Stimulated activated CD4-positive, alpha-beta T cell treated with anti-CD3 and anti-CD28 coated beads, Interleukin-1b, Interleukin-23, amount 100 ng/mL, for 24 hours (primary cell): ENCODE measurements at places on chromosomes 3 and 15.

GRCh38 chr15:94584833-94585244 is 353.5 kb downstream of the MCTP2 start:
- peak; percentile 18 for DNase-seq

DNA sequence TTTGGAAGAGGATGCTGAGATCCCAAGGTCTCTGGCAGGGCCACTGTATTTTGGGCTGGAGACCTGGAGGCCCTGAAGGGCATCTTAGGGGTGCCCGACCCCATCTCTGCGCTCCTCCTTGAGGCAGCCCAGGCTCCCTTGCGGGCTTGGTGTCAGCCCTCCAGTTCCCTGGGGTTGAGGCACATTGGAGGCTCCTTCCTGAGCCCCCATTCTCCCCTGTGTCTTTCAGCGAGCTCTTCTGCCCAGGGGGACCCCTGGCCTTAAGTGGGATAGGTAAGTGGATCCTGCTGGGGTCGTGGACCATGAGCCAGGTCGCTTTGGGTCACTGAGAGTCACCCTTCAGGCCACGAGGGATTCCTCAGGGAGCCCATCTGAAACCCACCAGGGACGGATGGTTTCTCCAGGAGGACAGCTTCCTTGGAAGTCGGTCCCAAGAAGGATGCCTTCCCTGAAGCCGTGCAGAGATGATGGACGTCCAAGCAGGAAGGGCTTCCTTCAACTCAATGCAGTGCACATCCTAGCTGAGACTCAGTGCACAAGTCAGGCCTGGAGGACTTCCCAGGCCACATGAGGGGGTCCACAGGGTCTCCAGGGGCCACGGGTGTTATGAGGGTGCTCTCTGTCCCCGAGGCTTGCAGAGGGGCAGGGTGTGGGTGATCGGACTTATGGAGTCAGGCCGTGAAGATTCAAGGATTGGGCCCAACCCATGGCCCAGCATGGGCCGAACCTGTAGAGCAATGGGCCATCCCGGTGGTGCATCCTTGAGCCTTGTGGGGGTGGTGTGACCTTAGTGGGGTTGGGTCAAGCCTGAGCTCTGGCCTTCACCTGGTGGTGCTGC is 224.3 kb downstream of the SNRPN start:
- no peak for DNase-seq

- DNase-seq = no peak
Observed at GRCh38 chr3:23806534-23807423, 1.0 kb downstream of the UBE2E1 start.

DNA sequence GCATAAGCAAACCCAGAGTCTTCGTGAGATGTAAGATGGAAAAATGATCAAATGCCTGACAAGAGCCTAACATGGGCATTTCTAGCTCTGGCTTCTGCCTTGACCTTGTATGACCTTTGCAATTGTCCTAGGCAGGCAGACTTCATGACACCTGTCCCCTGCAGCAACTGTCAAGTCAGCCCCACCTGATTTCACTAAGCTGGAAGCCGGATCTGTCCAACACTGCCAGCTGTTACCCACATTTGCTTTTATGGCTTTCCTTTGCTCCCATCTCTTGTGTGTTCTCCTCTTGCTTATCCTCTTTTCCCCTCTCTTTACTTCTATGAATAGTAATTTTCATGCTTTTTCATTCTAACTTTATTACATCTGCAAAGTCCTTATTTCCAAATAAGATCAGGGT is 48.5 kb upstream of the TNIK start:
- DNase-seq = no peak

GRCh38 chr3:127574880-127575878 is 15.4 kb downstream of the TPRA1 start:
- peak; percentile 76 for DNase-seq

DNA sequence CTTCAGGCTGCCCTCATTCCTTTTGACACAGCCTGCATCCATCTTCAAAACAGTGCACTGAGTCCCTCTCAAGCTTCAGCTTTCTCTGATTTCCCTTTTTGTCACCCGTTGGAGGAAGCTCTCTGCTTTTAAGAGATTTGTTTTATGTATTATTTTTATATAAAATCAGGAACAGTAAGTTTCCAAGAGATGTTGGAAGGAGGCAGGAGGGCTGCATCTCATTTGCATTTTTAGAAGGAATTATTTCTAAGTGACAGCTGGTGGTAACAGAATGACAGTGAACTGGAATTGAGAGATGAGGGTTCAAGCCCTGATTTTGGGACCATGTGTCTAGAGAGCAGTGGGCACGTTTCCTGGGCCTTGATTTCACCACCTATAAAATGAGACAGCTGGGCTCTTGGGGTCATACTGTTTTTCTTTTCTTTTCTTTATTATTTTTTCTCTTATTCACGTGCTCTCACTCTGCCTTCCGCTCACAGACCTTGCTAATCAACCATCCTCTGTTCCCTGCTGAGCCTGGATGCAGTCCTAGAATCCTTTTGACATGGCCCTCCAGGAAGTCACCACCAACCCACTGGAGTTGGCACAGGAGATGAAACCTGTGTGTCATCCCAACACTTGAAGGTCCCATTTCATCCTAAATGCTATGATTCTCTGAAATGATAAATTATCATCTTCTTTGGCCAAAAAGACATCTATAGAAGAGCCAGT is 148.6 kb downstream of the CACNA2D3 start:
- no peak for DNase-seq

DNA sequence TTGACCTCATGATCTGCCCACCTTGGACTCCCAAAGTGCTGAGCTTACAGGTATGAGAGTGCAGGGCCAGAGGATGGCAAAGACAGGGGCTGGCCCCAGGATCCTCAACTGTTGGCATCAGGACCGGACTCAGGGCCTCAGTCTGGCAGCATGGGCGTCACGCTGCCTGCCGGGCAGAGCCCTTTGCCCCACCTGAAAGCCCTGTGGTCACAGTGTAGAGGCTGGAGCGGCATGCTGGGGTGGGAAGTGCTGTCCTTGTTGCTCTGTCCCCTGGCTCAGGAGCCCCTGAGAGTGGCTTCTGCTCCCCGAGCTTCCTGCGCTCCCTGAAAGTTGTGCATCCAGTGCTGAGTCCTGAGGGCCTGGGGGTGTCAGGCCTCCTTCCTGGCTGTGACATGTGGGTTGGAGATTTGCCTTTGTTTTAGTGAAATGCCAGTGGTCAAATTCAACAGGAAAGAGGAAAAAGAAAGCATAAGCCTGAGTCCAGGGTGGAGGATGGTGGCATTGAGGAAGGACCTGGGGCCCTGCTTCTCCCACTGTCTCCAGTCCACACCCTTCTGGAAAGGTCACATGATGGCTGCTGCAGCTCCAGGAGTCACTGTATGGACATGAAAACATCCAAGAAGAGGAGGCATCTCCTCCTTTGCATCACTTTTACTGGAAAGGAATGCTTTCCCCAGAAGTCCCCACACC is 147.2 kb downstream of the OR4M2 start:
- DNase-seq = no peak

DNA sequence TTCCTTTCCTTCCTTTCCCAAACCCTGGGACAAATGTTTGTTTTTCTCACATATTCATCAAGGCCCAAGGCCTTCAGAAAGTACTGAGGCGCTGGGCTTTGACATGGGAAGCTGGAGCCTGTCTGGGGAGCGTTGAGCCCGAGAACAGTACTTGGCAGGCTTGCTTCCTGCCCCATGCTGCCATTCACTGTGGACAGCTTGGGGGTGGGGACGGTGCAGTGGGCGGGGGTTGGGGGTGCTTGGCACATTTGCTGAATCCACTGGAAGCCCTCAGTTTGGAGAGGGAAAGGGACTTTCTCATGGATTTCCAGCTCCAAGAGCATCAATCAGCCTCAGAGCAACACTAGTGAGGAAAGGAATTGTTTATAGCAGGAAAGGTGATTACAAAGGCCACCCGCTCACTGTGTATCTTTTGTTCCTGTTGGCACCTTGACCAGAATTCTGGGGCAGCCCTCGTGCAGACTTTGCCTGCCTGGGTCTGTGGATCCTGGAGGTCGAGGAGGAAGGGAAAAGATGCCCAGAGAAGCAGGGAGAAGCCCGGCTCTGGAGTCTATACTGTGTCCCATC is 199.8 kb upstream of the RGMA start:
- no peak for DNase-seq

DNA sequence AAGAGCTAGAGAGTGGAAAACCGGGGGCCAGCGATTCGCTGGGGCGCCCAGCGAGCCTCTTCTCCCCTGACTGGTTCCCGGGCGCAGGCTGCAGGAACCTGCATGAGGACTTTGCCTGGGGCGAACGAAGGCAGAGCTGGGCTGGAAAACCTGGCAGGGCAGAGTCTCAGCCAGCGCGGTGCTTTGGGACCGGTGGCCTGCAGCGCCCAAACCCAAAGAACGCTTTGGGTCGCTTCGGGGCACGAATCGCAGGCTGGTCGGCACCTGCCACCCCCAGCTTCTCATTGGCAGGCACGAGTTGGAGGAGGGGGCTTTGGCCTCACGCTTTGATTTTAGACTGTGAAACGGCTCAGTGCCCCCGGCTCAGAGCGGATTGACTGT is 3.0 kb downstream of the ONECUT1 start:
- DNase-seq = no peak

DNA sequence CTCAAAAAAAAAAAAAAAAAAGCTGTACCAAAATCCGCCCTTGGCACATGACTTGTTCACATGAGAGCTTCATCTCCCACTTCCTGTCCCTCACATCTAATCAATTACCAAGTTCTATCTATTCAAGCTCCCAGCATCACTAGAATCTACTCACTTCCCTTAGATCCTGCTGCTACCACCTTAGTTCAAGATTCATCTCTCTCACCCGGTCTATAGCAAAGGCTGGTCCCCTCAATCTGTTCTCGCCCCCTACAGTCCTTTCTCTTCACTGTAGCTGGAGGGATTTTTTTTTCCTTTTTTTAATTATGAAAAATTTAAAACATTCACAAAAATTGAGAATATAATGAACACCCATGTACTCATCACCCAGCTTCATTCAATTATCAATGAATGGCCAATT is 16.7 kb upstream of the GPR160 start:
- no peak for DNase-seq

- DNase-seq = no peak
Observed at GRCh38 chr3:31234145-31234544, 298.6 kb upstream of the STT3B start.

- DNase-seq = no peak
Observed at GRCh38 chr3:68743521-68743920, 188.8 kb downstream of the TAFA4 start.

DNA sequence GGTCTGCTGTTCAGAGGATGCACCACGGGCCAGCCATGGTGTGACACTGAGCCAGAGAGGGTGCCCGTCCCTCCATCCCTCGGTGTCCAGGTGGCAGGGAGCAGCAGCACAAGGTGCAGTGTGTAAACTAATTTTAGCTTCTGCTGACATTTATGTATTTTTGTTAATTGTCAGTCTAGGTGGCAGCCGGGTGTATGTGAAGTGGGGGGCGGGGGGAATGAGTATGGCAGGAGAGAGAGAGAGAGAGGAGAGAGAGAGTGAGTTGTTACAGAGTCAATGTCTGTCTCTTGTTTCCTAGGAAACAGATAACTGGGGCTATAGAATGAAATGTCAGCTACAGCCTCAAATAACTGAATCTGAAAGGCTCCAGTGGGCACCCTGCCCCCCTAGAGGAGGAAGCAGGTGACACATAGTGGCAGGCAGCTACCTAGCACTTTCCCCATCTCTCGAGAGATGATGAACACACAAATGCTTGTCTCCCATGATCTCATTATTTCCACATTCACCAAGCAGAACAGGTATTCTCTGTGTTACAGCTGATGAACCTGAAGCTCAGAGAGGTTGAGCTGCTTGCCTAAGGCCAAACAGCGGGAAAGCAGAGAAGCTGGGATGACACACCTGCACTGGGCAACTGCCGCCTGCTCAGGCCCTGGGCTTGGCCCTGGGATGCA is 24.7 kb downstream of the RASGRF1 start:
- no peak for DNase-seq

DNA sequence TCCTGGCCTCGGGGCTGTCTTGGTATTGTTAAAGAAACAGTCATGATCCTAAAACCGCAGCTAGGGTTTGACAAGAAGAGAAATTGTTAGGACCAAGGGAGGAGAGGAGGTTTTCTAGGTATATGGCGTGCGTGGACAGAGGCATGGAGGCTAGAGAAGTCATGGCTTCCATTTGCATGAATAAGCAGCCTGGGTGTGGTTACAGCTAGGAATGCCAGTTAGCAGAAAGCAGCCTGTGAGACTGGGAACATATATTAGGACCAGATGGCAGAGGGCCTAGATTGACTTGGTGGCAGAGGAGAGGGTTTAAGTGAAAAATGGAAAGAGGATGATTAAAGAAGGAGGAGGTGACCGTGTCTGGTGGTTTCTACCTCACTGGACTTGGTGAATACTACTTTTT is 573.6 kb upstream of the ARRDC4 start:
- DNase-seq = no peak

DNA sequence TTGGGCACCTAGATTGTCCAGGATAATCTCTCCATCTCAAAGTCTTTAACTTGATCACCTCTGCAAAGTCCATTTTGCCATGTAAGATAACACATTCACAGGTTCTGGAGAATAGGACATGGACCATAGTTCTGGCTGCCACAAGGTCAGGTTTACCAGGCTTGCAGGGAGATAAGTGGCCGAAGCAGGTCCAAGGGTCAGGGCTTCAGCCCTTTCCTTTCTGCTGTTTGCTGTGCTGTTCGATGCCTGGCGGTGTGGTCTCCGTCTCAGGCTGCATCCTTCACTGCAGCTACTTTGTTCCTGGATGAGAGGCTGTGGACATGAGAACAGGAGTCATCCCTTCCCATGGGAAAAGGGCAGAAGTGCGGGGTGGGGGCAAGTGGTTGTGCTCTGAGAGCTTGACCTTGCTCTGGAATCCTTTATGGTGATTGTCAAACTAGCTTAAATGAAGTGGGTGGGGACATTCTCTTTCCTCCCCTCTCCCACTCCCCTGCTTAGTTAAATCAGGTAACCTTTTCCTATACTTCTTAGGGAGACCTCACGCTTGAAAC is 320.2 kb upstream of the C2CD4B start:
- no peak for DNase-seq

DNA sequence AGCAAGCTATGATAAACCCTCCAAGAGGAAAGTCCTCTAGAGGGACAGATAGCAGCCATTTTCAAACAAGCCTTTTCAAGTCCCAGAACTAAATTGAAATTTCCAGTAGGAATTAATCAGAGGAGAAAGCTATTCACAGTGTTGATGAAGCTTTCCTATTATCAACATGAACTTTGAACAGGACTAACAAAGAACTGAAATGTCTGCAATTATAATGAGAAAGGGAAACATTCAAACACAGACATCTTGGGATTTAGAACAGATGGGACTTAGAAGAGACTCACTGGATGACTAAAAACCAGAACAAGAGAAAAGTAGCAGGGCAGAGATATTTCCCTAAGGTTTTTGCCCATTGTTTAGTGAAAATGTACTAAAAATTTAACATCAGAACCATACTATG is 622.1 kb upstream of the UBE2E2 start:
- no peak for DNase-seq

- DNase-seq = no peak
Observed at GRCh38 chr3:66709532-66709931, 208.7 kb upstream of the LRIG1 start.

DNA sequence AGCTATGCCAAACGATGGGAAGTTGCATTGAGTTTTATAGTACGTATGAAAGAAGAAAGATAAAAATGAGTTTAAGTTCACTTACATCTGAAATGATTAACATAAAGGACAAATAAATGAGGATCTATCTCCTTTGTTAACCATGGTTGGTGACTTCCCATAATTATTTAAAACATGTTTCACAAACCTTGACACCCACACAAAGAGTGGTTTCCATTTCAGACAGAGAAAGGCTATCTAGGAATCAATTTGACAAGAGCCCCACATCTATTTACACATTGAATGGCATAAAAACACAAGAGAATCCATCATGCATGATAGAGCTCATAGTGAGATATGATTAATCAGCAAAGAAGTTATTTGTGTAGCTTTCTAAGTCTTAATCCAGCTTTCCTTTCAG is 14.2 kb upstream of the MTMR10 start:
- no peak for DNase-seq
